Activated B cell treated with CpG ODN at 0.5 μM for 24 hours (primary cell): ENCODE measurements at places on chromosomes 13 and 19. TPM values are rescaled to one million over a fixed set of nuclear protein-coding genes. Genes with fewer than 3 reads are reported as not detected.

PSG7 gene
- not detected in 2 replicates for total RNA-seq

SHKBP1 gene
- 184 and 213 TPM in 2 replicates for total RNA-seq

IZUMO2 gene
- not detected in 2 replicates for total RNA-seq

HIPK4 gene
- 0.09 TPM in 1 of 2 replicates, not detected in the other for total RNA-seq

CPT1C gene
- total RNA-seq = 0.35 and 0.51 TPM in 2 replicates

ADM5 gene
- 6.8 and 9.5 TPM in 2 replicates for total RNA-seq

ZNF723 gene
- not detected in 2 replicates for total RNA-seq

GIPR gene
- 0.49 and 0.69 TPM in 2 replicates for total RNA-seq

TMC4 gene
- total RNA-seq = not detected in 2 replicates

ITGBL1 gene
- not detected in 2 replicates for total RNA-seq

APOC1 gene
- total RNA-seq = 1.2 and 1.7 TPM in 2 replicates

COX7A1 gene
- not detected in 2 replicates for total RNA-seq

ZNF837 gene
- total RNA-seq = 3.1 and 3.5 TPM in 2 replicates

FBL gene
- 420 and 482 TPM in 2 replicates for total RNA-seq

ZNF324B gene
- total RNA-seq = 11.1 and 11.7 TPM in 2 replicates

GRCh38 chr19:4781801-4782200, 9.7 kb upstream of the FEM1A start:
- DNase-seq = no peak

GRCh38 chr19:5775668-5776309, 8.8 kb downstream of the PRR22 start:
- no peak for DNase-seq

DNA sequence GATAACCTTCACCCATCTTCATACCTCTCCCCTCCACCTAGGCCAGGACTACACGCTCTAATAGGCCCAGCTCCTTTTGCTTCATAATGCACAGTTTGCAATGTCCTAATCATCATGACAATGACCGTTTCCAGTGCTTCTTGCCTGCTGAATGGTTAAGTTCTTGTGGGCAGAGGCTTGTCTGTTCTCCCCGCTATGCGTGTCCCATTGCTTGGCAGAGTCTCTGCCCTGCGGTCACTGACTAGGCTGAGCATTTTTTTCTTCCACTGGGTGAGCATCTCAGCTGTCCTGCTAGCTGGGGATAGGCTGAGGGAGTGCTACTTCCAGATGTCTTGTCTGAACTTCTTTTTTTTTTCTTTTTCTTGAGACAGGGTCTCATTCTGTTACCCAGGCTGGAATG, 314.7 kb downstream of the UQCRFS1 start:
- no peak for DNase-seq

DNA sequence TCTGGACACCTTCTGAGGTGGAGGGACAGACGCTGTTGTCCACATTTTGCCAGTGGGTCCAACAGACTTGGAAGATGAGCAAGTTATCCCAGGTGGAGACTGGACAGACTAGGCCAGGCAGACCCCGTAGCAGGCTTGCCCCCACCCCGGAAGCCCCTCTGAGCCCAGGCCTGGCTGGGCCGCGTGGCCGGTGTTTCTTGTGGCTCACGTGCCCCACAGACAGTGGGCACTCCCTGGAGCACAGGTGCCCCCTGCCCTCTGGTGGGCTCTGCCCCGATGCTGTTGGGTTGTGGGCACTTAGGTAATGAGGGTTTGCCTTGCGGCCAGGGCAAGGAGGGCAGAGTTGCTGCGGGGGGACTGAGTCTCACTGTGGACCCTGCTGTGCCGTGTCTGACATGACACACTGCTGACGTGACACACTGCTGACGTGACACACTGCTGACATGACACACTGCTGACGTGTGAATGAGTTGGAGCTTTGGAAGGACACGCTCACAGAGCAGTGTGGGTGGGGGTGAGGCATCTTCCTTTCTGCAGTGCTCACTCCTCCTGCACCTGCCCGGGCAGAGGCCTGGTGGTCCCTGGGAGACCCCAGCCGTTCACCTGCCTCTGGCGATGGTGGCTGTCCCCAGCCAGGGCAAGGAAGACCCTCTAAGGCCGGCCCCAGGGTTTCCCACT, 25.1 kb downstream of the DOT1L start:
- no peak for DNase-seq

GRCh38 chr19:15452111-15453047, 2.6 kb upstream of the WIZ start:
- no peak for DNase-seq

GRCh38 chr19:861141-861755, 1.8 kb downstream of the CFD start:
- DNase-seq = no peak

GRCh38 chr13:112032186-112032993, 34.6 kb upstream of the SOX1 start:
- no peak for DNase-seq

DNA sequence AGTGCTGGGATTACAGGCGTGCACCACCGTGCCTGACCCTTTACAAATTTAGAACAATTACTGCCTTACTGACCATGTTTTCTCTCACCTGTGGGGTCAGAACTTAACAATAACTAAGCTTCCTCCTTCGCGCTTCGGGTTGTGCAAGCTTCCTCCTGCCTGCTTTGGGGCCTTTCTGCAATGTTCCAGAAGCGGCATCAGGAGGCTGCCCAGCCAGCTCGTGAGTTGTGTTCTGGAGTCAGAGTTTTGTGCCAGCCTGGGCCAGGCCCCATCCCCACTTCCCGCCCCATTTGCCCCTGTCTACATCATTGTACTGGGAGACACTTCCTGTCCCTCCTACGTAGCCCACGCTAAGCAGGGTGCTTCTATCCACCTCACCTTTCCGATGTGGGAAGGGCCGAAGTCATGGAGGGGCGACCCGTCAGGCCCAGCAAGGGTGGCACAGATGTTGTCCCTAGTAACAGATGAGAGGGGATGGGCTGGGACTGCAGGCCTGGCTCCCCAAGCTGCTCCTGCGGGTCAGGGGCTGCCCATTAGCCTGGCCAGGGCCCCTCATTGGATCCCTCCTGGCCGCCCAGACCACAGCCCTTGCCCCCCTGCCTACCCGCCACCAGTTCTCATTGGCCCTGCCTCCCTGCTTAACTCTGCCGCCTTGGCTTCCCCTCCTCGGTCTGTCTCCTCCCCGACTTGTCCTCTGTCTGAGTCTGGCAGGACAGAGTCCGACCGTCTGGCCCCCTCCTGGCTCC, 13.4 kb downstream of the UHRF1 start:
- DNase-seq = no peak

DNA sequence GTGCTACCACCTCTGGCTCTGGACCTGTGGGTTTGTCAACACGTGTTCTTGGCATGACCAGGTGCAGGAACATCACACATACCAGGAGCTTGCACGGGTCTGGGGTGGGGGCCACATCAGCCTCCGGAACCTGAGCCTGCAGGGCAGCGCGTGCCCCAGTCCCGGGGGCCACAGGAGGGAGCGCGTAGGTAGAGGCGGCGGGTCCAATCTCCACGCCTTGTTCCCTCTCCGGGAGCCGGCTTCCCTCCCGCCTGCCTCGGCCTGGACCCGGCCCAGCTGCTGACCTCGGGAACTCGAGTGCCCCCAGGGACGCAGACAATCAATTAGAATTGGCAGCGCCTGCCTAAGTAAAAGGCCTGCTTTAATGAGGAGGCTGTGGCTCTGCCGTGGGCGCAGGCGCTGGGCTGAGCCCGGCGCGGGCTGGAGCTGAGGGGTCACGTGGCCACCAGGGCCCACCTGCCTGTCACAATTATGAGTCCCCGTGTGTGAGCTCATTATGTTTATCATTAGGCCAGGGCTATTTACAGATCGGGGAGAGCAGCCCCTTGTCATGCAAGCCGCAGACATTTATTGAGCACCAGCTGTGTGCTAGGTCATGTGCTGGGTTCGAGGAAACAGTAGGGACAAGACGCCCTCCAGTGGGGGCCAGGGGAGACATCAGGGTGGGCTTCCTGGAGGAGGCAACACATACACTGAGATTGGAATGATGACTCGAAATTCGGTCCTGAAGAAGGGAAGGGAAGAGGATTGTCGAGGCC, 32.2 kb upstream of the TNFAIP8L1 start:
- DNase-seq = no peak

DNA sequence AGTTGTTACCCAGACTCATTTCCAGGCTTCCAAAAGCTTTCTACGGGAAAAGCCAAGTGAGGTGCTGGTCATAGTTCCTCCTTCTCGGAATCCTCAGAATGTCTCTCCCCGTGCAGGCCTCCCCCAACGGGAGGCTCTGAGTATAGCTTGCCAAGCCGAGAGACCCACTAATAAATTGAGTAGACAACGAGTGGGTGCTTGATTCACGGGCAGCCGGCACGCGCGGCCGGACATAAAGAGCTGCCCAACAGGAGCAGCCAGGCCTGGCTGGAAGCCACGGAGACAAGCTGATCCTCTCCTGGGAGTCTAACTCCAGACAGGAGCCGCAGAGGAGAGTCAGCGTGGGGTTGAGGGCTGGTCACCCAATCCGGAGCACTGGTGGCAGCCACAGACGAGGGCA, 43.4 kb upstream of the MEDAG start:
- no peak for DNase-seq

GRCh38 chr13:92224825-92225224, 826.4 kb downstream of the GPC5 start:
- no peak for DNase-seq

DNA sequence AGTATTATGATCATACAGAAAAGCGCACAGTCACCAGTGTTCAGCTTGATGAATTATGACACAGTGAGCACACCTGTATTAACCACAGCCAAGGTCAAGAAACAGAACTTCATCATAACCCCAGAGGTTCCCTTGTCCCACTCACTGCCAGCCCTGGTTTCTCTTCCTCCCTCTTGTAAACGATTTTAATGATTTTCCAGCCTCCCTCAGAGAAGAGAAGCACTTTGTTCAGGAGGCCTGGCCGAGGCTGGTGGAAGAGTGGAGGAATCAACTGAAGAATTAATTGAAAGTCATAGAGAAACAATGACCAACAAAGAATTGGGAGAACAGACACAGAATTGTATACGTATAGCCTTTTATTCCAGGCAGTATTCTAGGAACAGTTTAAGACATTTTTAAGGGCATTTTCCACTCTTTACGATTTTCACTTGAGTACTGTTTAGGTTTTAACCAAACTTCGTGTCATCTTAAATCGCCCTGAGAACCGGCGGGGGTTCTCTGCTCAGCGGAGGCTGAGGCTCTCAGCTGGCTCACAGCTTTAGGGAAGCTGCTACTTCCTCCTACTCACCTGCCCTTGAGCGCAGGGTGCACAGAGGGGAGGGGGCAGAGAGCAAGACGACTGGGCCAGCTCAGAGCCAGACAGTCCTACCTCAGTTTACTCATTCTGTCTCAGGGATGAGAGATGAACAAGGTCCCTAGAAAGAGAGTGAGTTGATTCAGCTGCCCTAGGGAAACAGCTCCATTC, 108.6 kb downstream of the AKAP11 start:
- peak; percentile 42 for DNase-seq

GRCh38 chr13:94058821-94059360, 420.6 kb downstream of the DCT start:
- DNase-seq = no peak

DNA sequence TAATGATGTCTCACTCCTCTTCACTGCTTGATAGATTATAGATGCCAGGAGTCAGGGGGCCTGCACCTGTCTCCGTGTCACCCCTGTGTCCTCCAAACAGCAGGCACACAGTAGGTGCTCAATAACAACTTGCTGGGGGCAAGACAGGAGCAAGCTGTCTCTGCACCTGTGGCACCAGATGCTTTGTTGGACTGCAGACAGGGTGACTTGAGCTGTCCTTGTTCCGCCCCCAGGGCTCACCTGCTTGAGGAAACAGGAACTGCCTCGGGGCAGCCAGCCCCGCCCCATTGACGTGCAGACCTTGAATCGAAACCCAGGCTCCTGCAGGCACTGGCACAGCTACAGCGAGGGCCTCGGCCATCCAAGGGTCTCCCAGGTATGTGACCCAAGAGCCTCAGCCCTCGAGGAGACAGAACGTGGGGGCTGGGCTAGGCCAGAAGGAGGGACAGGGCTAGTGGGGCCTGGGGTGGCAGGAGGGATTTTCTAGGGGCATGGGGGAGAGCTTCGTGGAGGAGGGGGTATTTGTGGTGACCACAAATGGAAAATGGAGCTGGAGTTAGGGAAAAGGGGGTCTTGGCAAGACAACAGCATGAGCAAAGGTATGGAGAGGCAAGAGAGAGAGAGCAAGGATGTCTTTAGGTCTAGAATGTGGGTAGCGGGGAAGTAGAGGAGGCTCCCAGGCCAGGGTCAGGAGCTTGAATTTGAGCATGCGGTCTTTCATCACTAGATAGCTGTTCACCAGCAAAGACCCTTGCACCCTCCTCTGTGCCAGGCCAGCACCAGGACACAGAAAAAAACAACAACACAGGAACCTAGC, at the start of gene HSH2D:
Gene HSH2D (plus strand): TSS at position 287 of the 817 bp plus-strand sequence. CDS start 5,066 bp downstream, outside the sequence.
- DNase-seq = peak; percentile 82

DNA sequence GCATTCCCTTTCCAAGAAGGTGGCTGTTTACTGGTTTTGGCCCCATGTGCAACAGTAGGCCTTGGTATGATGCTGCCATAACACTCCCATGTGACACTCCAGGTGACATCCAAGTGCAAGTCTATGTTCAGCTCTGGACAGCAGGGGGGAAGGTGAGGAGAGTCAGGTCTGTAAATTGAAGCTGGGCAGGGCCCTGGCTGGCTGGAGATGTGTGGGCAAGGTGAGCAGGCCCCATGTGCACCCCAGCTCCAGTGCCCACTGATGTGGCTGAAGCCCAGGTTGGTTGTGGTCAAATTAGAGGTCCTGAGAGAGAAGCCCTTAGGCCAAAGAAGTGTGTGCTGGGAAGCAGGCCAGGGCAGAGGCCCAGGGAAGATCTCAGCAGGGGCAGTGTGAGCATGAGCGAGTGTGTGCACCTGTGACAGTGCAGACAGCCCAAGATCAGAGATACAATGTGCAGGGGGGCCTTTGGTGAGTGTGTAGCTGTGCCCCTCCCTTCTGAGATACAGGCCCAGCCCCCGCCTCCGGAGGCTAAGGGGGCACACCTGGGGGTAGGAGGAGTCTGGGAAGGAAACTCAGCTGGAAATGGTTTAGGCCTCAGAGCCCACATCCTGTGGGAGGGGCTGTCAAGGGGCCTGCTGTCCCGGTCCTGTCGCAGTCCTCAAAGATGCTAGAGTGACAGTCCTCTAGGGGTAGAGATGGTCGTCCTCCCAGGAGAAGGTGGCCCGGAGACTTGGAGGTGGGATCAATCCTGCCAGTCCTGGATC, 18.6 kb downstream of the DEDD2 start:
- no peak for DNase-seq

- no peak for DNase-seq
Observed at GRCh38 chr13:44169018-44169911, 204.4 kb upstream of the SERP2 start.

DNA sequence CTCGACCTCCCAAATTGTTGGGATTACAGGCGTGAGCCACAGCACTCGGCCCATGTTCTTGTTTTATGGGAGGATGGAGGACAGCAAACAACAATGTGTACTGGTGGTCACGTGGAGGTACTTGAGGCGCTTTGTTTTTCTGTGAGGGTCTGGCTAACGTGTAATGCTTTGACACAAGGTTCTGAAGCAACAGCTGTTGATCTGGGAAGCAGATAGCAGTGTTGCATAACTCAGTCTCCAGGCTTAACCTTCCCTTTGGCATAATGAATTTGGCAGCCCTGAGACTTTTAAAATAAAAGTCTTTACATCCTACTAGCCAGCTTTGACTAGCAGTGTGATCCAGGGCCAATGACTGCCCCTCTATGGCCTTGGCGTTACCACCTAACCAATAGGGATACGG, 6.9 kb upstream of the ZNF580 start:
- DNase-seq = no peak

- no peak for DNase-seq
Observed at GRCh38 chr19:56642711-56643459, at the start of gene SMIM17. Gene SMIM17, plus strand, starts transcription at chr19:56643159. Its CDS starts 2,509 bp downstream, at chr19:56645668.
